ENCODE measurements at places on chromosomes 2 and 18. TPM values are rescaled to one million over a fixed set of nuclear protein-coding genes. Genes with fewer than 3 reads are reported as not detected.

Gene TCF23
- not detected for total RNA-seq

Gene CKAP2L
- 2.3 TPM for total RNA-seq

Gene MAB21L4
- 117 TPM for total RNA-seq

Gene NCKAP1
- total RNA-seq: 85.2 TPM

Gene SERTAD2
- total RNA-seq: 10.4 TPM

Gene DNER
- total RNA-seq: 0.31 TPM

Gene CCDC85A
- total RNA-seq: 41.7 TPM

Gene POLR1B
- 16.3 TPM for total RNA-seq

Gene DRC1
- 4.1 TPM for total RNA-seq

Gene RALB
- total RNA-seq: 23.0 TPM

Gene ALPI
- not detected for total RNA-seq

Gene CEBPZ
- total RNA-seq: 45.1 TPM

Gene CRIM1
- total RNA-seq: 127 TPM

Gene PMAIP1
- 5.5 TPM for total RNA-seq

Gene FAM117B
- 11.1 TPM for total RNA-seq

Gene NETO1
- 0.47 TPM for total RNA-seq

Gene KIF1A
- total RNA-seq: not detected

Gene PPP3R1
- total RNA-seq: 55.8 TPM

Gene C2orf78
- total RNA-seq: not detected

Gene XDH
- total RNA-seq: 2.9 TPM

Gene STARD7
- total RNA-seq: 222 TPM

Gene PRKAG3
- total RNA-seq: not detected

Gene SLC16A14
- 1.6 TPM for total RNA-seq

Gene METAP1D
- 2.8 TPM for total RNA-seq

Gene LIMS2
- 101 TPM for total RNA-seq

Gene DUSP11
- total RNA-seq: 35.7 TPM

Gene TOGARAM2
- total RNA-seq: 16.8 TPM
